ENCODE measurements at places on chromosomes 3 and 15.

DNA sequence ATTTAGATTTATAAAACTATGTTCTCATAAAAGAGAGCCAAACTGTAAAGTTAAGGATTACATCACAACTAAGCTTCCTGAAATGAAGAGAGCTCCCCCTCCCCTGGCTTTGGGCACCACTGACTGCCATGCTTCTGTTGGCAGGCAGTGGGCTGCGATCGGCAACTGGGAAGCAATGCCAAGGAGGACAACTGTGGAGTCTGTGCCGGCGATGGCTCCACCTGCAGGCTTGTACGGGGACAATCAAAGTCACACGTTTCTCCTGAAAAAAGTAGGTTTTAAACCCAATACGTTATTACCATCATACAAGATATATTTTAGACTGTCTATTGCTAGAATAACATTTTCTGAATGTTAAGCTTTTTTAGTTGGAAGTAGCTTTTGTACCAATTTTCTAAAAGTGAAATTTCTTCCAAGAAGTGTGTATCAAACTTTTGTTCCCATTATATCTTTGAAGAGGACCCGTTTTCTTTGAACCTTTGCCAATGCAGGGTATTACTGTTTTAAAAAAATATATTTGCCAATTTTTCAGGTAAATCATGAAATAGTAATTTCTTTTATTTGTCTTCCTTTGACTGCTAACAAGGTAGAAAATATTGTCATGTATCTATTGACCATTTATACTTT lies 184.1 kb downstream of the ADAMTSL3 start:
- no peak for DNase-seq

DNA sequence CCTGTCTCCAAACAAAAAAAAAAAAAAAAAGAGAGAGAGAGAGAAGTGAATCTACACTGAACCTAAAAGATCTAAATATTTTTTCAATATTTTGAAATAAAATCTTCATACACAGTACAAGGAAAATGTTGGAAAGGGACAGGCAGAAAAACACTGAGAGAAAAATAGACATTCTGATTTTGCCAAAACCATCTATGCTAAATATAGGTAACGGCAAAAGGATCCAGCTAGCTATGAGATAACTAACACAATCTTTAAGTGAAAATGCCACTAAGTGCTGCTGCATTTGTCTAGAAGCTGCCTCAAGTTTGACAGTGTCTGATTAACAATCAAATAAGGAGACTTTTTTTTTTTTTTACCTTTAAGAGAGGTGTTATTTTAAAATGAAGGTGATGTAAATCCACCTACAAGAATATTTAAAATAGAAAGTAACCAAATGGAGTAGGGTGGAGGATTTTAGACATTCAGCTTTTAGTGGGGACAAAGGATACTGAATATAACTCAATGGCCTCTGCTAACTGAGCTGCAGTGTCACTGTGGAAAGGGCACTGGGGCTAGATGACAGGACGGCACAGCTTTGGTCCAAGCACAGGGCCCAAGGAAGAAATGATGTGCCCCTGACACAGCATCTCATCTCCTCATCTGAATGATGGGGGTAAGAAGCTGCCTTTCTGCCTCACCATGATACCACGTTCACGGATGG lies 62.4 kb downstream of the HACD2 start:
- peak; percentile 59 for DNase-seq

- no peak for DNase-seq
Observed at GRCh38 chr3:83769791-83770663, 1188.8 kb upstream of the CADM2 start.

GRCh38 chr3:139944256-139944910 lies 9.4 kb downstream of the CLSTN2 start:
- no peak for DNase-seq

DNA sequence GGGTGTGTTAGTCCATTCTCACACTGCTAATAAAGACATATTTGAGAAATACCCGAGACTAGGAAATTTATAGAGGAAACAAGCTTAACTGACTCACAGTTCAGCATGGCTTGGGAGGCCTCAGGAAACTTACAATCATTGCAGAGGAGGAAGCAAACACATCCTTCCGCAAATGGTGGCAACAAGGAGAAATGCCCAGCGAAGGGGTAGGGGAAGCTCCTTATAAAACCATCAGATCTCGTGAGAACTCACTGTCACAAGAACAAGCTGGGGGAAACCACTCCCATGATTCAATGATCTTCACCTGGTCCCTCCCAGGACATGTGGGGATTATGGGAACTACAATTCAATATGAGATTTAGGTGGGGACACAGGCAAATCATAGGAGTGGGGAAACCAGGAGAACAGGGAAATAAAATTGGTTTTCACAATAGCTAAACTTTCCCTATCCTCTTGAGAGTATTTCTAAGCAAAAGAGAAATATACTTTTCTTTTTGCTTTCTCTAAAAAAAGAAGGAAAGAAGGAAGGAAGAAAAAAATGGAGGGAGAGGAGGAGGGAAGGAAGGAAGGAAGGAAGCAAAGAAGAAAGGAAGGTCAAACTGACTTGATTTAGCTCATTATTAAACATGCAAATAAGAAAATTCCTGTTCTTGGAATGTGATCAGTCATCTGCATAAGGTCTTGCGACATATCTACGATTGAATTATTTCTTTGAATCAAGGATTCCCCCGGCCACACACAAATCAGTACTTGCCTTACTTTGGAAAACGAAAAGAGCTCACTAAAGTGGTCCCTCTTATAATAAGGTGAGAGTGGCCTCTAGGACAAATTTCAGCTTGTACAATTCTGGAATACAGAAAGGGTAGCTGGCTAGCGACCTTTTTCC lies 75.2 kb downstream of the LIPC start:
- DNase-seq, result no peak

- DNase-seq, result no peak
Observed at GRCh38 chr3:122484985-122485384, 29.8 kb downstream of the KPNA1 start.

GRCh38 chr3:67614195-67614594 lies 40.2 kb downstream of the SUCLG2 start:
- DNase-seq, result no peak

Measured in AML-193 (cell line).